ENCODE measurements at places on chromosomes 13 and 19.

DNA sequence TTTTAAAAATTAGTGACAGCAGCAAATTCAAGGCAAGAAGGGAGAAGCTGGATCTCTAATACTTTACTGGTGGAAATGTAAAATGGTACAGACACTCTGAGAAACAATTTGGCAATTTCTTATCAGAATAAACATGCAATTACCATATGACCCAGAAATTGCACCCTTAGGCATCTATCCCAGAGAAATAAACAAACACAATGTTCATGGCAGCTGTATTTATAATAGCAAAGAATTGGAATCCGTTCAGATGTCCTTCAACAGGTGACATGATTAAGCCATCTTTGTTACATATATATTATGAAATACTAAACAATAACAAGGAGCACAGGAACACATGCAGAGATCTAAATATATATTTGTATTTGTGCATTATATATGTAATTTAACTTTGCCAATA, 756.5 kb downstream of the SLITRK1 start:
- no peak for DNase-seq

- no peak for DNase-seq
Observed at GRCh38 chr19:2553510-2553909, 77.6 kb downstream of the GADD45B start.

GRCh38 chr19:35539850-35540249, 5.6 kb upstream of the TMEM147 start:
- no peak for DNase-seq

GRCh38 chr19:55113570-55114039, 3.8 kb downstream of the PPP1R12C start:
- DNase-seq = no peak

DNA sequence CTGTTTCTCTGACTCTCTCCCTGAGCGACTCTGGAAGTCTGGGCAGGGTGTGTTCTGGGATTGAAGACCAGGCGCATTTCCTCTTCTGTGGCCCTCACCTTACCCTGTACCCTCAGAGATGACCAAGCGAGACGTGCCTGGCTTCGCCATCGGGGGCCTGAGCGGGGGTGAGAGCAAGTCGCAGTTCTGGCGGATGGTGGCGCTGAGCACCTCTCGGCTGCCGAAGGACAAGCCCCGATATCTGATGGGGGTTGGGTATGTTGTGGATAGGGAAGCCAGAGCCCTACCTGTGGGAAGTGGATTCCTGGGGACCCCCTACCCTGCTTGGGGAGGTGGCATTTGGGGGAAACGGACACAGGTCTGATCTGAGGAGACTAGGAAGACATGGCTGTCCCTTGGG, 5.8 kb upstream of the DNM2 start:
- no peak for DNase-seq

DNA sequence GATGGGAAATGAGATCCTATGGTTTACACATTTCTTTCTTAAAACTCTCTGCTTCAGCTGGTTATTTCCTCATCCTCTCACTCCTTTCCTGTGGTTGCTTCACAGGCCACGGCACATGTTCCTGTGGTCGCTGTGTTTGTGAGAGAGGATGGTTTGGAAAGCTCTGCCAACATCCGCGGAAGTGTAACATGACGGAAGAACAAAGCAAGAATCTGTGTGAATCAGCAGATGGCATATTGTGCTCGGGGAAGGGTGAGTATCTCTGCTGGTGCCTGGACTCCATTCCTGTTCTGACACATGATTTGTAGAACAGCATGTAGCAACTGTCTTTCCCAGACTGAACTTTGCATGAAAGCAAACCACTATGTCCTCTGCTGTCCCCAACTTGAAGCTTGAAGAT, 254.2 kb downstream of the ITGBL1 start:
- DNase-seq = no peak

DNA sequence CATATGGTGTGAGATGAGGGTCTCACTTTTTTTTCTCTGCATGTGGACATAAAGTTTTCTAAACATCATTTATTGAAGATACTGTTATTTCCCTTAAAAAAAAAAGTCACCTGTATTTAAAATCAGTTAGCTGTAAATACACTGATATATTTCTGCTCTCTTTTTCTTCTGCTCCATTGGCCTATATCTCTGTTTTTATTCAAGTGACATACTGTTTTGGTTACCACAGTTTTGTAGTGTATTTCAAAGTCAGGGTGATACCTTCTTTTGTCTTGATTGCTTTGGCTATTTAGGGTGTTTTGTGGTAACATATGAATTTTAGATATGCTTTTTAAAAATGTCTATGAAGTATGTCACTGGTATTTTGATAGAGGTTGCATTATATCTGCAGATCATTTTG, 15.8 kb upstream of the ZNF431 start:
- DNase-seq = no peak

DNA sequence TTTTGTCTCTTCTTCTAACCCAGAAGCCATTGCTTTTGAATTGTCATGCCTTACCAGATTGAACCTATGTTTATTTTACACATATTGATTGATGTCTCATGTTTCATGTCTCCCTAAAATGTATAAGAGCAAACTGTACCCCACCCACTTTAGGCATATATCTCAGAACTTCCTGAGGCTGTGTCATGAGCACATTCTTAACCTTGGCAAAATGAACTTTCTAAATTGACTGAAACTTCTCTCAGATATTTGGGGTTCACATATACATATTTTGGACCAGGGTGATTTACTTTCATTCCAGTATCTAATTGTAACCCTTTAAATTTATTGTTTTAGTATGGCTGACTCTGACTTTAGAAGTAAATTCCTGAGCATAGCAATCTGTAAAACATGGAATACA, 723.9 kb upstream of the PCDH20 start:
- no peak for DNase-seq

DNA sequence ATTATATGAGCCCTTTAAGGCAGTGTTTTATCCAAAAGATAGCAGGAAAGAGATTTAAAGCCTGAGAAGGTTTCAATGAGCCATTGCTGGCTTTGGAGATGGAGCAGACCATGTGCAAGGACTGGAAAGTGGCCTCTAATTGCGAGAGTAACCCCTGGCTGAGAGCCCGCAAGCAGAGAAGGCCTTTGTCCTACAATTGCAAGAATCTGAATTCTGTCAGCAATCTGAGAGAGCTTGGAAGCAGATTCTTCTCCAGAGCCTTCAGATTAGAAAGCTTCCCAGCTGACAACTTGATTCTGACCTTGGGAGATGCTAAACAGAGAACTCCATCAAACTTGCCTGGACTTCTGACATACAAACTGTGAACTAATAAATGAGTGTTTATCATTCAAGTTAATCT, 528.7 kb upstream of the KLF12 start:
- DNase-seq = no peak

DNA sequence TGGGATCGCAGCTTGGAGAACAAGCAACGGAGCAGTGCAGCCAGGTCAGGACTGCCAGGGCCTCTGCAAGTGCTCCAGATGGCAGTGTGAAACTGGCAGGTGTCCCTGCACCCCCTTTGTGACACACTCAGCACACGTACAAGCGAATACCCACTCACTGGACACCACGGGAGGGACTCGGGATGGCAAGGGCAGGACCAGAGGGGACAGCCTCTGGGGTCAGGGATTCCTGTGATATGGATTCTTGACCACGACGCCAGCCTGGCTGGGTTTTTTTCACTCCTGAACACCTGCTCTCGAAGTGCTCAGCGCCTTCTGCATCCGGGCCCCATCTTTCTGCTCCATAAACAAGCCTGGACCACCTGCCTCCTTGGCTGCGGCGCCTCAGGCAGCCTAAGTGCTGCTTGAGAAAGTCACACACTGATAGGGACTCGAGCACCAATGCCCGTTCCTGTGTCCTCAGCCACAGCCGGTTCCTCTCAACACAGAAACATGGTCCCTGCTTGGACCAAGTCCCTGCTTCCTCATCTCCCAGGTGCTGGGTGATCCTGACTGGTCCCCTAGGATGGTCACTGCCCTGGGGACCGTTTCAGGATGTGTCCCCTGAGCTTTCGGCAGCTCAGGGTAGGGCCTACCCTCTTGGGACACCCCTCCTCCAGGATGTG, 22.0 kb downstream of the ELAVL1 start:
- no peak for DNase-seq

- DNase-seq = no peak
Observed at GRCh38 chr19:1880611-1881392, 4.5 kb downstream of the ABHD17A start.

DNA sequence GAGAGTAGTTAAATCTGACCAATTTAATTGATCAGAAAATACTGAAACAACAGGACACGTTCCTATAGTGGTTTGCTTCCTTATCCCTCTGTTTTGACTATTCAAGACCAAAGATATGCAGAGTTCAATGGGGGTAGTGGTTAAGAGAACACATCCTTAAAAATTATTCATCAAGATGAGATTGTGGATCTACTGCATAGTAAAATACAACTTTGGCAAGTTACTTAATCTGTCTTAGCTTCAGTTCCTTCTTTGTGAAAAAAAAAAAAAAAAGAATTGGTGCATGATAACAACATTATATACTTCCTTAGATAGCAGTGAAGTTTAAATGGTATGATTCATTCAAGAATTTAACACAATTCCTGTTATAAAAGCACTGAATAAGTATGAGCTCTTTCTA, 552.1 kb downstream of the DCT start:
- no peak for DNase-seq

DNA sequence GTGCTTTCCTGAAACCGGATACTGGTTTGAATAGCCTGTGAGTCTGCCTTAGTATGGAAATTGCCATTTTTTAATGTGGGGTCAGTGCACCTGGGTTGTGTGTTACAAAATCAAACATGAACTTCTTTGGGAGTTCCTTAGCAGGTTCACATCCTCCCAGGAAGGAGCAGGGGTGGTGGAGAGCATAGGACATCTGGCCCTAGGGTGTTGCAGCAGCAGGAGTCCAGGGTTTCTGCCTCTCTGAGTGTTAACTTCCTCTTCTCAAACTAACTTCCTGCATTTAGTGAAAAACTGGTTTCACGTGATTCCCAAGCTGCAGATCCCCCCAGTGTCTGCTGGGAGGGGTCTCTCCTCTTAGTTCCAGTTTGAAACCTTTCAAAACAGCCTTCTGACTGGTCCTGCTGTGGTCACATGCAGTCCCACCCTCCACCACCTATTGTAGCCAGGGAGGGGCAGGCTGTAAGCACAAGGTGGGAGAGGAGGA, 7.2 kb downstream of the RNASEH2B start:
- DNase-seq = no peak

DNA sequence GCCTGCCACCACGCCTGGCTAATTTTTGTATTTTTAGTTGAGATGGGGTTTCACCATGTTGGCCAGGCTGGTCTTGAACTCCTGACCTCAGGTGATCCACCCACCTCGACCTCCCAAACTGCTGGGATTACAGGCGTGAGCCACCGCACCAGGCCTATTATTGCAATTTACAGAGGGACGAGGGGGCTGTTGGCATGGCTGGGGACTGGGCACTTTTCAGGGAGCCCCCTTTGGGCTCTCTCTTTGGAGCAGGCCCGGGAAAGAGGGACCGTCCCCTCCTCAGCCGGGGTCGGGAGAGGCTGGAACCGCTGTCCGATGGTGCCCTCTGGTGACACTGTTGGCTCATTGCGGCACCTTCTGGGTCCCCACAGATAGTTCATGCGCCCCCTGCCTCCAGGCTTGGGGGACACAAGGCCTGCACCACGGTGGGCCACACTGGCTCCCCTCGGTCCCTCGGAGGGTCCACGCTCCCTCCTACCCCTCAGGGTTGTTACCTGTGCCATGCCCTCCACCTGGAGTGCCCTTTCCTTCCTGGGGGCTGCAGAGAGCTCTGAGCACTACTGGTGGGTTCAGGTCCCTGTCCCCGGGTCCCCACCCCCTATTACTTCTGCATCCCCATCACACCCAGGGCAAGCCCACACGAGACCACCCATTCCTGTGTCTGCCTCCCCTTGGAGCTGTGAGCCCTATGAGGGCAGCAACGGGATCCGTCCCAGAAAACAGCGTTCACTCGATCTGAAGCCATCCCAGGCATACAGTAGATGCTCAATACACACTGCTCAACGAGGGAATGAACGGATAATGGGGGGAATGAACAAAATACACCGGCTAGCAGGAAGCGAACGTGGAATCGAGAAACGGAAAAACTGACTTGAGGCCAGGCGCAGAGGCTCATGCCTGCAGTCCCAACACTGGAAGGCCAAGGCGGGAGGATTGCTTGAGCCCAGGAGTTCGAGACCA, 12.5 kb downstream of the FEM1A start:
- peak; percentile 44 for DNase-seq

DNA sequence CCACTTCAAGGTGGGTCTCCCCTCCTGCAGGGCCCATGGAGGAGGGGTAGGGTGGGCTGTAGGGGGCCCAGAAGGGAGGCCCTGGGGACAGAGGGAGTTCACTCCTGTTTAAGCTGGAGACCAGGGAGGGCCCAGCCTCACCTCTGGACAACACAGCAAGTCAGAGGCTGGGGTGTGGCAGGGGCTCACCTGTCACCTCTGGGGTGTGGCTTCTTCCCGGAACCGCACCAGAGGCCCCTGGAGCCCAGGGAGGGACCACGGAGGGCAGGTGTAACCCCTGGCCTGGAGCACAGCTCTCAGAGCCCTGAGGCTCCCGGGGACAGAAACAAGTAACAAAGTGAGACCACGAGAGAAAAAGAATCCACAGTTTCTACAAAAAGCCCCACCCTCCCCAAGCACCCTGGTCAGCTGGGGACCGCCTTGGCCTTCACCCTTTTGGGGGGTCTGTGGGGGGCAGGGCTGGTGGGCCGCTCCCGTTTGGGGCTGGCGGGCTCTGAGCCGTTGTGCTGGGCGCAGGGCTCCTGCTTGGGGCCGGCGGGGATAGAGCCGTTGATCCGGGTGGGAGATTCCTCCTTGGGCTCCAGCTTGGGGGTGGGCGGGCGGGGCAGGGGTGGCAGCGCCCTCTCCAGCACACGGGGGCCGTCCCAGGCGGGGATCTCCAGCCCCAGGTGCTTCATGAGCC, 8.0 kb downstream of the SIRT6 start:
- no peak for DNase-seq

GRCh38 chr13:101394605-101395004, 21.7 kb downstream of the NALCN start:
- no peak for DNase-seq
